ENCODE measurements at places on chromosomes 5 and 9. TPM values are rescaled to one million over a fixed set of nuclear protein-coding genes. Genes with fewer than 3 reads are reported as not detected.
A peak's percentile ranks its signal among the peaks of the same experiment; 100 is the strongest.

Gene LTC4S
- 0.41 TPM for total RNA-seq

DNA sequence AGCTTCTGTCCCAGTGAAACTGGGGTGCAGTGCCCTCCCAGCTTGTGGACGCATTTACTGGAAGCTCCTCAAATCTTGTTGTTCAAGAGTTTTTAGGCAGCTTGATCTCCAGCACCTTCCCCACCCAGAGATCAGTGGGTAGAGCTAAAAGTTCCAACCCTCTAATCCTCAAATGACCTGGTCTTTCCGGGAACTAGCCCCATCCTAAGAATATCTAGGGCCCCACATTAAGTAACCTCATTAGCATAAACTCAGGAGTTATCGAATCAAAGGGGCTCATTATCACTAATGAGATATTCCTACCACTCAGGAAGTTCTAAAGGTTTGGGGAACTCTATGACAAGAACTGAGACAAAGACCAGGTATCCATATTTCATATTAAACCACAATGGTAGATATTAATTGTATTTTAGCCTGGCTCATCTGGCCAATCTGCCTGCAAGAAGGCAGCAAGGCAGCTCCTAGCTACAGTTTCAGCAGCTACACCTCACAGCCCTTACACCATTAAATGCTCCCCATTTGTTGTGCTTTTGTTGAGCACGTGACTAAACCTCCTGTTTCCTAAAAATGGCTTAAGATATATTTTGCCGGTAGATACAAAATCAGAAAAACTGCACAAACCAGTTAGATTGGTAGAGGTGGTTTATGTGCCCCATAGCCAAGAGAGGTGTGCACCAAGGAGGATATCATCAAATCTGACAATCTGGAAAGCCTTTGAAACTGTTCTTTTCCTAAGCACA, 24.6 kb upstream of the SLC22A5 start:
- DNase-seq, result no peak

DNA sequence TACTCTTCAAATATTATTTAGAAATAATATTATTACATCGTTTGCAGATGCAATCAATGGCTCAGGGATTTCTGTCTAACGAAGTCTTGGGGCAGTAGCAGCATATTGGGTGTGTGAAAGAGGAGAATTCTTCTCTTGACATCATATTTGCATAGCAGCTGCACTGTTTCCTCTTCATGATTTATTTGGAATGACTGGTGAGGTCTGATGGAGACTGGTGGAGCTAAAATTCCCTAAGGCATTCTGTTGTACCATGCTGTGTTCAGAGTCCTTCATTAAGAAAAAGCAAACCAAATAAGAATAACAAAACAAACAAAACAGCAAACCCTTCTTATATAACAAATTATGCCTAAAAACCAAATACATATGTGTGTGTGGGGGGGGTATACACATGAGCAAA, 177.6 kb downstream of the DIRAS2 start:
- DNase-seq, result no peak

DNA sequence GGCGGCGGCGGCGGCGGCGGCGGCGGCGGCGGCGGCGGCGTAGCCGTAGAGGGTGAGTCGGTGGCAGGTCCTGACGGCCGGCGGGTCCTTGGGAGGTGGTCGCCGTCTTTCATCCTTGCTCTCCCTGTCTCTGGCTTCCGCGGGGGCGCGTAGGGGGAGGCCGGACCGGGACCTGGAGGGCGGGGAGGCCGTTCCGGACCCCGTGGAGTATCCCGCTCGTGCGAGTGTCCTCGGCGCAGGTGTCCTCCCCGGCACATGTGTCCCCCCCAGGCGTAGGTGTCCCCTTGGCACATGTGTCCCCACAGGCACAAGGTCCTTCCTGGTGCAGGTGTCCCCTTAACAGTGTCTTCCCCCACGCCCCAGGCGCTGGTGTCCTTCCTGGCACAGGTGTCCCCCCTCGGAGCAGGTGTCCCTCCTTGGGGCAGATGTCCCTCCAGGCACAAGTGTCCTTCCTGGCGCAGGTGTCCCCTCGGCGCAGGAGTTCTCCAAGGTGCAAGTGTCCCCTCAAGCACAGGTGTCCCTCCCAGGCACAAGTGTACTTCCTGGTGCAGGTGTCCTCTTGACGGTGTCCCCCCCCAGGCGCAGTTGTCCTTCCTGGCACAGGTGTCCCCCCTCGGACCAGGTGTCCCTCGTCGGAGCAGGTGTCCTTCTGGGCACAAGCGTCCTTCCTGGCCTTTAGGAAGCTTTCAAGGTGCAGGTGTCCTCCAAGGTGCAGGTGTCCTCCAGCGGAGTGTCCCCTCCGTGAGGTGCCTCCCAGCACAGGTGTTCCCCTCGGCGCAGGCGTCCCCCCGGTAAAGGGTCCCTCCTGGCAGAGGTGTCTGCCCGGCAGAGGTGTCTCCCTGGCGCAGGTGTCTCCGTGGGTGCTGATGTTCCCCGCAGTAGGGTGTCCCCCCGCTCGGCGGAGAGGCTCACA, 519 bp downstream of the EXOC3 start:
- DNase-seq, result no peak

GRCh38 chr5:111742177-111742994, 14.6 kb downstream of the NREP start:
- DNase-seq, result peak; percentile 73
